ENCODE measurements at places on chromosomes 5 and 9.
A peak's percentile ranks its signal among the peaks of the same experiment; 100 is the strongest.

GRCh38 chr9:134003237-134003636, 11.1 kb upstream of the VAV2 start:
- no peak for DNase-seq

DNA sequence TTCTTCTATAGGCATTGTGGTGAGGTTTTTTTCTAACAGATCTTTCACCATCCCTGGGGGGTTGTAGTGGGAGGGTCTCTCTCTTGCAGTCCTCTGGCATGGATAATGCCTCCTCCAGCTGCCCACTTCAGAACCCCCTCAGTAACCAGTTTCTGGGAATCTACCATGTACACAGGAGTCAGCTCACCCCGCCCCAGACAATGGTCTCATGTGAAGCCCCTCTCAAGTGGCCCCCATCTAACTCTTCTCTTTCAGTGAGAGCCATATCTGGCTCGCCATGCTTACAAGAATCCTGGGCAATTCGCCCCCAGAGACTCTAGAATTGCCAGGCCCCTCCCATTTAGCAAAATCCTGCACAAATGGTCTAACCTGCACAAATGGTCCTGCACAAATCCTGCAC, 144.4 kb upstream of the FSTL4 start:
- no peak for DNase-seq

GRCh38 chr5:62354028-62354874, 48.2 kb downstream of the KIF2A start:
- peak; percentile 76 for DNase-seq

DNA sequence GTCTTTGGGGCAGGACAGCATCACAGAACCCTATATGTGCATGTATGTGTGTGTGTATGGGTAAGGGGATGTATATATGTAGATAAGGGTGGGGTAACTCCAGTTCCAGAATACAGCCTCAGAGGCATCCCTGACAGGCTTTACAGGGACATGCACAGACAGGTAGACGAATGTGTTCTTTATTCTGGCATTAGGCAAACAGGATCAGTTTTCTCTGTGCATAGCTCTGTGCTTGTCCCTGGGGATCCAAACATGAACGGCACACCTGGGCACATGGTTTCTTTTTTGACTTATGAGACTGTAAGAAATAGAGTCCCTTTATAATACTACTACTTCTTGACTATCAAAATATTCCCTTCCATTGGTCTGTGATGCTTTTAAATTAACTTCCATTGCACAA, 120.6 kb downstream of the TRIO start:
- DNase-seq = no peak

DNA sequence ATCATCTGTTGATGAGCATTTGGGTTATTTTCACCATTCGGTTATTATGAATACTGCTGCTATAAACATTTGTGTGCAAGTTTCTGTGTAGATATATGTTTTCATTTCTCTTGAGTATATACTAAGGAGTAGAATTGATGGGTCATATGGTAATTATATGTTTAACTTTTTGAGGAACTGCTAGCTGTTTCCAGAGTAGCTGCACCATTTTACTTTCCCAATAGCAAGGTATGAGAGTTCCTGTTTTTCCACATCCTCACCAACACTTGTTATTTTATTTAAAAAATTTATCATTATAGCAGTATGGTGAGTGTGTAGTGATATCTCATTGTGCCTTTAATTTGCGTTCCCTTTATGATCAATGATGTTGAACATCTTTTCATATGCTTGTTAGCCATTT, 29.2 kb downstream of the CD14 start:
- DNase-seq = no peak

DNA sequence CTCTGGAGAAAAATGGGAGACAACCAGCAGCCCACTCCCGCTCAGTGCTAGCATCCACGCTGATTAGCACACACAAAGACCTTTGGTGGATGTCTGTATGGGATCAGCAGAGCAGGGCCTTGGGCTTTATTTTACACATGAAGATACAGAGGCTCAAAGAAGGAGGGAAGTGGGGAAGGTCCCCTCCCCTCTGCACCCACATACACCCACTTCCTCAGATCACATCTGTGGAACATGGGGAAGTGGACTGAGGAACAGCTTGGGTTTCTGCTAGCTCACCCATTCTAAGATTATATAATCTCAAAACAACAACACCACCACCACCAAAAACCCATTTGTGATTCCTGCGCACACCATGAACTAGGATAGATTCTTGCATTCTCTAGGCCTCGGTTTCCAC, 14.0 kb downstream of the GGTA1 start:
- no peak for DNase-seq

- no peak for DNase-seq
Observed at GRCh38 chr5:58264276-58264675, 195.6 kb downstream of the PLK2 start.

DNA sequence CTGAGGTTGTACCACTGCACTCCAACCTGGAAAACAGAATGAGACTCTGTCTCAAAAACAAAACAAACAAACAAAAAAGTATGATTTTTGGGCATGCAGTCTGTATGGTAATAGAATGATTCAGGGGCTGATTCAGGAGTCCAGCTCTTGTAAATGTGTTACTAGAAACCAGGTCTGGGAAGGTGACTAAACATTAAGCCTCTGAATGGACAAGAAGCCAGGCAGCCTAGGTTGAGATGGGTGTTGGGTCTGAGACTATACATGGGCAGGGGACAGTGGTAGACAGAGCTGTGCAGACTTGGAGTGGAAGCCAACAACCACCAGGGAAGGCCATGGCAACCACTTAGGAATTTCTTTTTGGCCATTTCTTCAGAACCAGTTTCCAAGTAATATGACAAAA, 64.9 kb upstream of the TLE1 start:
- DNase-seq = no peak

DNA sequence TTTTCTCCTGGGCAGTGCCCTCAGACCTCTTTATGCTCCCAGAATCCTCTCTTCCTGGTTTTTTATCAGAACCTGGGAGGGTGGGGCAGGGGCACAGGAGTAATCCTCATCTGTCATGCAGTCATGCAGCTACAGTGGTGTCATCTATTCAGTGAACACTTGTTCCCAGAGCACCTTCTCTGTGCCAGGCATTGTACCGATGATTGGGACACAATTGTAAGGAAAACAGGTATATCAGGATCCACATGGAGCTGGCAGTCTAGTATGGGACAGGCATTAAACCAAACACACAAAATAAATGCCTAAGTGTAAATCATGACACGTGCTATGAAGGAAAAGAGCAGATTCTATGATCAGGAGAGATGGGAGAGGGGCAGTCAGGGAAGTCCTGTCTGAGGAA, 21.5 kb upstream of the IDNK start:
- DNase-seq = no peak

DNA sequence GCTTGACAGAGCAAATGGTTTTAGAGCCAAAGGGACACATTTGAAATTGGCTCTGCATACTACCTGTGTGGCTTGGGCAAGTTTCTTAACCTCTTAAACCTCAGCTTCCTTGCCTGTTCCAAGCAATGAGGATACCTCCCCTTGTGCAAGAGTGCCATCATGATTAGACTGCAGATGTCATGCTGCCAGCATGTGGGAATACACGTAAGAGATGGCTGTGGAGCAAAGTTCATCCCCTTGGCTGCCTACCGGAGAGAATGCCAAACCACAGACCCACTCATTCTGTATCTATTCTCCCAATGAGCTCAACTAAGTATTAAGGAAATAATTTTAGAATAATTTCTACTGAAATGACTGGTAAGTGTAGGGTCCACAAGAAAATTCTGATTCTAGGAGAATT, 101.3 kb downstream of the WDR41 start:
- DNase-seq = no peak

DNA sequence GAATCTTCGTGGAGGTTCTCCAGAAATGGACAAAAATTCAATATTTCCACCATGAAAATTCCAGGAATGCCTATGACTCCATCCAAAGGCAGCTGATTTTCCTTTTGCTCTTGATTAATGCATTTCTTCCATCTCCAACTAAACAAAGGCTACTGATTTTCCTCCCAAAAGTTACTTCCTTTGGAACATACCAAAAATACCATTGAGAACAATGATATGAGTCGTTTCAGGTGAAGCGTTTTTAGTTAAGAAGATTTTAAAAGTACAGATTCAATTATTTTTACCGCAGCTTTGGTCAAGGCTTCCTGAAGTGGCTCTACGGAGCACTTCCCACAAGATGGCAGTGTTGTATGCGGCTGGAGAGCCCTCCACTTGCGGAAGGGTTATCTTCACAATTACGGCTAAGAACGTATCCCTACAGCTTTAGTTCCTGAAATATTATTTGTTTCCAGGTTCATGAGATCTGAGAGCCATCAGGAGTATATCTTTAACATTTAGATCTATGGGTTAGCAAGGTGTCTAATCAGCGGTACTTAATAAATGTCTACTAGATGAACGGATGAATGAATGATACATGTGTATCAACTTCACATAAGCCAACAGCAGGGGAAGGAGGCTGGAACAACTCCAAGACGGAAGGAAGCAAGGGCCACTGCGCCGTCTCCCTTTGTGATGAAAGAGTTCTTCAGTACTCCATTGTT, 35.9 kb upstream of the ARSB start:
- peak; percentile 19 for DNase-seq

- no peak for DNase-seq
Observed at GRCh38 chr5:111735583-111736270, 21.3 kb downstream of the NREP start.

DNA sequence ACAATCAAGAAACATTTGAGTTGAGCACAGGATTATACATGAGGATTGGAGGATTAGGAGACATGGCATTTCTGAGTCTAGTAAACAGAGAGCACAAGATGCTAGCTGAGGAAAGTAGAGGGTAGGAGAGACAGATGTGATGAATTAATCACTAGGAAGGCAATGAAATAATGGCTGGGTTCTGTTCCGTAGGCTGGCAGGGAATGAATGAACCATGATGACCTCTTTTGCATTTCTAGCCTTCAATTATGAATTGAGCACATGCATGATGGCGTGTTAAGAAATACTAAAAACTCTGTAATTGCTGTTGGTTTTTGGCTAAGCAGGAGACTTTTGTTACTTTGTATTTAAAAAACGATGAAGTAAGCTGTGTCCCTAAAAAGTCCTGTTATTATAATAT, 420.0 kb upstream of the TLE4 start:
- DNase-seq = no peak

GRCh38 chr5:80632700-80633099, 21.8 kb upstream of the MSH3 start:
- no peak for DNase-seq

DNA sequence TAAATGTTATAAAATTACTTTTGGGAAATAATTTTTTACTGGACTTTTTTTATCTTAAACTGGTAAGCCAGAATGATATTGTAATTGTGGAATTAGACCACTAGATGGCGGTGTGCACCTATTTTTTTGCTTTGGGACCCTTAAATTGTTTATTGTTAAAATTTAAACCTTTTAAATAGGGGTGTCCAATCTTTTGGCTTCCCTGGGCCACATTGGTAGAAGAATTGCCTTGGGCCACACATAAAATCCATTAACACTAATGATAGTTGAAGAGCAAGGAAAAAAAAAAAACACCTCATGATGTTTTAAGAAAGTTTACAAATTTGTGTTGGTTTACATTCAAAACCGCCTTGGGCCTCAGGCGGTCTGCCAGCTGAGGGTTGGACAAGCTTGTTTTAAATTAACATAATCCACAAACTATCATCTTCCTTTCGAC, 28.4 kb upstream of the GADD45G start:
- DNase-seq = no peak

GRCh38 chr9:68750786-68751185, 45.7 kb downstream of the PIP5K1B start:
- DNase-seq = no peak

- no peak for DNase-seq
Observed at GRCh38 chr9:18988003-18988402, 45.0 kb downstream of the SAXO1 start.

DNA sequence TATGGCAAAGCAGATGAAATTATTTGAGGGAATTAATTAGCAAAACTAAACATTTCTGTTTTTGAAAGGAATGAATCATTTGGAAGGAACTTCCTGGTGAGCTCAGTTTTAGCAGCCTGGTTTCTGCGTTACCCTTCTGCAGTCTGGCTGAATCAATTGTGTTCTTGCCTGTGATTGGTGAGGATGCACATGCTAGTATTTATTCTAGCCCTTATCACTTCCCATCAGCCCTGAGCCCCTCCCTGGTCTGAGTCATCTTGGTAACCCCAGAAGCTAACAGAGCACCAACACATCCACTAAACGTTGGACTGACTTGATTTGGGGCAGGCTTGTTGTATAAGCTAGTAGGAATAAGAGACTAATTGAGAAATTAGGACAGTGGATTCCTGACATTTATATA, 6.6 kb downstream of the TJP2 start:
- no peak for DNase-seq

- no peak for DNase-seq
Observed at GRCh38 chr5:171845857-171846256, 60.2 kb downstream of the SMIM23 start.

- no peak for DNase-seq
Observed at GRCh38 chr9:79264511-79265355, 307.0 kb upstream of the TLE4 start.

- DNase-seq = no peak
Observed at GRCh38 chr9:111588846-111589245, 10.6 kb downstream of the PTGR1 start.

DNA sequence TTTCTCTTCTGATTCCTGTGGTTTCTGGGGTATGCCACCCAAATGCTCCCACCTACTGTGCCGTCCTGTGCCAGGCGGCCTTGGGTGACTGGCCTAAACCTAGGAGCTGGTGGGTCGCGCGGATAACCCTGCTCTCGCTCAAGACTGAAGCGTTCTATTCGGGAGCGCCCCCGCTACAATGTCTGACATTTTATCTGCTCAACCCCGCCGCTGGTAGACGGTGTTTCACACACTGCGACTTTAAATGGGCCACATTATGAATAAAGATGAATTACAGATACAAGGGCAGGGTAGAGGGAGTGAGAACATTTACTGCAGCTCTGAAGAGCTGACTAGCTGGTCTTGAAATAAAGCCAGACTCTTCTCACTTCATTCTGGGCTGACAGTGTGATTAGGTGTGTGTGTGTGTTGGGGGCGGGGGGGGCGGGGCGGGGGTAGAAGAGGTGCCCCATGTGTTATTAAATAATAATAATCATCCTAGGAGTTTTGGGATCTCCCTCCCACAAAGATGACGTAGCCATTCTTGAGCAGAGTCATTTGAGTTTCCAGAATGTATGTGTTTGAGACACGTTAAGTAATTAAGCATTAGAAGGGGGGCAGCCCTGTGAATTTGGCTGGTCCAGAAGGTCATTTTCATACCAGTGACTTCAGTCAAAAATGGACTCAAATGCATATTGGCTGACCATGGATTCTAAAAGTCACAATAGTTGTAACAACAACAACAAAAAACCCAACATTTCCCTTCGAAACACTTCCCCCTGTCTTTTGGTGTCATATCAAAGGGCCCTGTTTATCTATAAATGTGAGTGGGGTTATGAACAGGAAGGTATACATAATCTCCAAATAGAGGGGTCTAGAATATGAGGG, 1.0 kb upstream of the PTCH1 start:
- DNase-seq = no peak

- peak; percentile 4 for DNase-seq
Observed at GRCh38 chr5:474840-475661, 32.1 kb downstream of the EXOC3 start.

DNA sequence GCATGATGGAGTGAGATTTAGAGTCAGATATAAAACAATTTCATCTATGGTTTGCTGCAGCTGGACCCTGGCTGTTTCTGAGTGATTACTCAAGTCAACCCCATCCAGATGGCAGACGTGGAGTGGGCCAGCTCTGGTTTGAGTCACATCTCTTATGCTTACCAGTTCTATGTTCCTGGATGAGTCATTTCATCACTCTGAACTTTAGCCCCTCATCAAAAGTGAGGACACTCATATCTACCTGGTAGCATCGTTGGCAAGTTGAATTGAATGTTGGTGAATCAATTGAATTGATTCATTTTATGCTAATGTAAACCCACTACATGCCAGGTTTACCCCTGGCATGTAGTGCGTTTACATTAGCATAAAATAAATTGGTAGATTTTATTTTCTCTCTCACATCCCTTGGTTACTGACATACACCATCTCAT, 176.4 kb downstream of the FGF18 start:
- no peak for DNase-seq
